ENCODE measurements at places on chromosomes 5 and 9.
A peak's percentile ranks its signal among the peaks of the same experiment; 100 is the strongest.

GRCh38 chr9:84067821-84068220 is 87.2 kb downstream of the RMI1 start:
- DNase-seq, result no peak

- DNase-seq, result no peak
Measured at GRCh38 chr9:77291714-77292113, 114.4 kb downstream of the VPS13A start.

DNA sequence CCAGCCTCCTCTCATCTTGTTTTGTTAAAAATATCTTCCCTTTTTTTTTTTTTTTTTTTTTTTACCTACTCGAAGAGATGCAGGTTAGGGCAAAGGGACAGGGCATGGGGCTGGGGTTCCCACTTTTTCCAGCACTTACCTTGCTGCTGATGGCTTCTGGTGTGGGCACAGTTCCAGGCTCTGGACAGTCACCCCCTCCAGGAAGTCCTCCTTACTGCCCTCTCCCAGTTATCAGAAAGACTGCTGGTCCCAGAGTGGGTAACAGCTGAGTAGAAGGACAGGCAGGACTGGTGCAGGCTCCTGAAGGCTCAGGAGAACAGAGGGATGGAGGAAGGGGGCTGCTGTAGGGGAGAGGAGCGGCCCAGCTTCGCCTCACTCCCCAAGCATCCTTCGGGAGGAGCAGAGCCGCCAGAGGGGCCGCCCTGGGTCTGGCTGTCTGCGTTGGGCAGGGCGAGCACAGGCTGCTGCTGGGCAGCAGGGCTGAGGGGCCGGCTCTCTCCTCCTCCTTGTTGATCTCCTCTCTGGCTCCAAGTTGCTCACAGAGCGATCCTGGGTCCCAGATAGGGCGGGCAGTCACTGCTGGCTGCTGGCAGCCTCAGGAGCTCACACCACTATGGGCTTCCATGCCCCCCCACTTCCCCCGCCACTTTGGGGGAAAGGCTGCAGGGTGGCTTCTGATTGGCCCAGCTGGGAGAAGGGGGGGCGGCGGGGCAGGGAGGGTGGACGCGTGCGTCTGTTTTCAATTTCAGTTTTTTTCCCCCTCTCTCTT is at the start of gene PDGFRB:
Gene PDGFRB (minus strand): TSS at position 588 of the 769 bp plus-strand sequence. CDS start 18,798 bp downstream, outside the sequence.
- peak; percentile 56 for DNase-seq

- no peak for DNase-seq
Measured at GRCh38 chr5:87645224-87645623, 232.5 kb upstream of the CCNH start.

DNA sequence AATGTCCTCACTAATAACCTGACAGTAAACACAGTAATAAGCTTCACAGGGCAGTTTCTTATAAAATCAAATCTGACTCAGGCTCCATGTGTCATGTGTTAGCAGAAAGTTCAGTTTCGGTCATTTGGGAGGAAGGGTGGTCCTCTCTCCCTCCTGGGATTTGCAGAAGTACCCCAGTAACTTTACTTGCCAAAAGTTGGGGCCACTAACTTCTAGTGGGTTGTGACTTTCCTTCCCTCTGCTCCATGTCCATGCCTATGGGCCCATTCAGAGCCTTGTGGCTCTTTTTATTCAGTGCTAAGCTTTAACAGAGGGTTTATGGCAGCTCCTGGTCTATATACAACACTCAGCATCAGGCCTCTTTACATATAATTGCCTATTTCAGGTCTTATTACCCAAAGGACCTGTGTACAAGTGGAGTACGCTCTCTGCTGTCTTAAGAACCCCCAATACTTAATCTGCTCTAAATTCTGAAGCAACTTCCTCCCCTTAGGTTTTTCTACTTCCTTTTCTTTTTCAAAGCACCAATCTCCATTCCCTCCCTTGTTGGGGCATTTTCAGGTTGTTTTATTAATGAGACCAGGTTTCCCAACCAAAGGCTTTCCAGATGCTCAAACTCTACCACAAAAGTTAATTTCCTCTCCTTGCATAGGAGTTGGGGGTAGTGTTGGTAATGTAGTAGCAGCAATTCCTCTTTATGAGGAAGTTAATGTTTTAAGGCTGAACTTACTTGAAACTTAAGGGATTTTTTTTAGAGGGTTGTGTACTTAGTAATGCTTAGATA is 107.7 kb downstream of the CCDC192 start:
- DNase-seq, result no peak

DNA sequence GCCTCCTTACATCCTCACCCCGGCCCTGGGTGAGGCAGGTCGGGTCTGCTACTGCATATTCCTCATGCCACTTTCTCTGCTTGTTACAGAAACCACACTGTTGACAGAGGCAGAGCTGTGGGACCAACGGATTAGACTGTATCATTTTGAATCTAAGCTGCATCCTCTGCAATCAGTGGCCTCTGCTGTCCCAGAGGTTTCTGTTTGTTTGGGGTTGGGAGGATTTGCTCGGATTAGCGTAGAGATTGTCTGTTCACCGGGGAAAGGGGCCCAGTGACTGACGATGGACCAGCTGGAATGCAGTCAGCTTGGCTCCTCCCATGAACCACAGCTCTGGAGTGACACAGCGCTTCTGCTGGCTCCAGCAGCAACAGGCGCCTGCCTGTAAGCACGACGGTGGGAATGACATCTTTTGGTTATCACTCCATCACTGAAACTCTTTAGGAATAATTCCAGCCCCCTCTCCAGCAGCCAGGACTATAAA is 37.3 kb upstream of the ADRA1B start:
- DNase-seq, result peak; percentile 57

DNA sequence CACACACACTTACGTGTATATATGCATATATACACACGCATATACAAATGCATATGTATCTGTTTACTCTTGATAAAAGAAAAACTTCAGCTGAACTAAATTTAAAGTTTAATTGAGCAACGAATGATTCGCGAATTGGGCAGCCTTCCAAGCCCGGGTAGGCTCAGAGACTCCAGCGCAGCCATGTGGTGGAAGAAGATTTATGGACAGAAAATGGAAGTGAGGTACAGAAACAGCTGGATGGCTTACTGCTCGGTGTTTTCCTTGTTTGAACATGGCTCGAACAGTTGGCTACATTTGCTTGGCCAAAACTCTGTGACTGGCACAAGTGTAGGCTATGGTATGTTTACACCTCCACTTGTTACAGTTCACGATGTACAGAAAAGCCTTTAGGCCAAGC is 239.3 kb upstream of the PRDM9 start:
- no peak for DNase-seq

DNA sequence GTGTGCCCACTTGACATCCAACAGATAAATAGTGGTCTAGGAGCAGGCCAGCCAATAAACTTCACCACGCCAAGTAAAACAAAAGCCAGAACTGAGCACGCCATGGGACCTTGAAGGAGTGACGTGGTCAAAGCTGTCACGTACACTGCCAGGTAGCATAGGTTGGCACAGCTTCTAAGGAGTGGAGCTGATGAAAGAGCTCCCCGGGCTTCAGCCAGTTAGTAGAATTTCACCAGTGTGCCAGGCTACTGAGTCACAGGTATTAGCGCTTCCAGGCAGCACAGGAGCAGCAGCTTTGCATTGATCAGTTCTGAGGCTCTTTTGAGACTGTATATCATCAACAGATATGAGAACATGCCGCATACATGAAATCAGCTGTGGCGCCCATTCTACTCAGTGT is 19.4 kb downstream of the VLDLR start:
- DNase-seq, result no peak

GRCh38 chr9:89243296-89244061 is 64.9 kb upstream of the SHC3 start:
- no peak for DNase-seq

GRCh38 chr9:78321505-78321904 is 24.6 kb downstream of the PSAT1 start:
- no peak for DNase-seq

DNA sequence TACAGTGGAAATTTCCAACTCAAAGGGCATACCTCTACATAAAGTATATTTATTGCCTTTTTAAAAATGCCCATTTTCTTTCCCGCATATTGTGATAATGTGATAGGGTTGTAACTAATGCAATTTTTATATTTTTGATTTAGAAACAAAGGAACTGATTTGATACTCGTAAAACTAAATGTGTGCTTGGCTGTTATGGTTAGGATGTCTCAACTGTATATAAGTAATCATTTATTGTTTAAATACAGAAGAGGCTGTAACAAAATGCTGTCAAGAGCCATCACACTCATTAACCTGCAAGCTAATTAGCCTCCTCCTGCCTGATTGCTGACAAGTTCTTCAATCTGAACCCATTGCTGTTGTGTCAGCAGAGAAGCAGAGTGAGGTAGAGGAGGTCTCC is 149.2 kb downstream of the PBX3 start:
- no peak for DNase-seq

DNA sequence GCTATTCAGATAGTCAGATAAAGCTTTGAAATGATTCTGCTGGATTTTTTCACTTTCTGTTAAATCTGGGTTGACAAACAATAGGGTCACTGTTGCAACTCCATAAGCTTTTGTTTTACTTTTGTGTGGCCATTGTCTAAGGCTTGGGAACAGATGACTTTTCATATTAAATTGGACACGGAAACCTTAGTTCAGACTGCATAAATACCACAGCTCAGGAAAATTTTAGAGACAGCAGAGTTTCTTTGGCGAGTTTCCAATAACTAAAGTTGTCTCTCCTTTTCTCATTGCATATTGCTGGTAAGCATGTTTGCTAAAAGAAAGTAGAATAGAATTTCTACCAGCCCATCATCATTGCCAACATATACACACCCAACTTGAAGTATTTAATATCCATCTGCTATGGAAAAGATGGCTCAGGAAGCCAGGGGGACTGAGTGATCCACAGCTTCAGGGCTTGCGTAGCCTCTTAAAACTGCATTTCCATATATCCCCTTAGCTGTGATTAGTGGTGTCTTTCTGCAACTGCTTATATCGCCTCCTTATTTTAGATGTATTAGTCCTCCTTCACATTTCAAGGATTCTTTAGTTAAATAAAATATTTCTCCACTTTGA is 168.2 kb downstream of the ARHGAP26 start:
- no peak for DNase-seq

DNA sequence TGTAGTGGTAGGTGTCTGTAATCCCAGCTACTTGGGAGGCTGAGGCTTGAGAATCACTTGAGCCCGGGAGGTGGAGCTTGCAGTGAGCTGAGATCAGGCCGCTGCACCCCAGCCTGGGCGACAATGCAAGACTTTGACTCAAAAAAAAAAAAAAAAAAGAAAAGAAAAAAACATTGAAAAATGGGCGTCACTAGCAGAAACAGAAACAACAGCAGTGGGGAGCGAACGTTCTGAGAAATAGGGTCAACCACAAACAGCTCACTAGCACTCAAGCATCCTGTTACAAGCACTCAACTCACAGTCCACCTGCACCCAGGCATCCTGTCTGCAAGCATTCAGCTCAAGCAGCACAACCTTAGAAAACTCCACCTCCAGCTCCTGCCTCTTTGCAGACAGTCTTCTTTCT is 17.2 kb downstream of the TRIM14 start:
- no peak for DNase-seq

DNA sequence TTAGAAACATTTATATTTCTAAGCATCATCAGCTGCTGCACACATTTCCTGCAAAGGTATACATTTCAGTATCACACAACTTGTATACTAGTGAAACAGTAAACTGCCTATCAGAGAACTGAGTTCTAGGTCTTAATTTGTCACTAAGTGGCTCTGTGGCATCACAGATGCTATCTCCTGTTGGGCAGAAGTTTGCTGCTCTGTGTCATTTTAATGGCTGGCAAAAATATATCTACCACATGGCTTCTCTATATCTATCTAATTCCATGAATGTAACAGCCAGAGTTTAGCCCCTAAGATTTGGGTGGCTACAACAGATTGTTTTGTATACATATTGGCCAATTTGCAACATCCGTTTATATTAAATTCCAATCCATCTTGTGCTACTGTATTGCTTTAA is 1231.9 kb upstream of the C9orf72 start:
- DNase-seq, result no peak
